Activated CD8-positive, alpha-beta memory T cell treated with anti-CD3 and anti-CD28 coated beads, Interleukin-2, amount 10 ng/mL, durations not matched to agents 7 days and 5 days (primary cell): ENCODE measurements at places on chromosomes 1 and 21. TPM values are rescaled to one million over a fixed set of nuclear protein-coding genes. Genes with fewer than 3 reads are reported as not detected.

GRCh38 chr1:89356658-89357400 is 7.0 kb upstream of the GBP6 start:
- peak overlapping the region; percentile 71 for H3K27ac ChIP-seq
- no peak for DNase-seq
- H3K4me3 ChIP-seq, result no peak overlapping the region
- peaks cover 53% of the 10 kb centered on the region for H3K4me1 ChIP-seq
- no peaks in the 10 kb centered on the region for H3K27me3 ChIP-seq

DNA sequence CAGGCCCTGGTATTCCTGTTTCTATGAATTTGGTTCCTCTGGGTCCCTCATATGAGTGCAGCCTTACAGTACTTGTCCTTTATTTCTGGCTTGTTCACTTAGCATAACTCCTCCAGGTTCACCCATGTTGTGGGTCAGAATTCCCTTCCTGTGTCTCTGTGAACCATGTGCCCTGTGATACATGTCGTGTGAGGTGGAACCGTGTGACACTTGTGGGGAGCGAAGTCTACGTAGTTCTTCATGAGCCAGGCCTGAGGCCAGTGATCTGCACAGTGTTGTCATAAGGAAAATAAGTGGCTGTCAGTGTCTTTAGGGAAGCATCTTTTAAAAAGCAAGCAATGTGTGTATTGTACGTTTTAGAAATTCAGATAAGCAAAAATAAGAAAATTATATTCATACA is 122.8 kb downstream of the GALNT2 start:
- no peaks in the 10 kb centered on the region for H3K27me3 ChIP-seq
- no peak overlapping the region for H3K27ac ChIP-seq
- peaks cover 41% of the 10 kb centered on the region for H3K4me1 ChIP-seq

- H3K27ac ChIP-seq, result no peak overlapping the region
- H3K27me3 ChIP-seq, result no peaks in the 10 kb centered on the region
- H3K4me1 ChIP-seq, result no peaks in the 10 kb centered on the region
- H3K36me3 ChIP-seq, result peaks cover 5% of the 10 kb centered on the region
- H3K4me3 ChIP-seq, result no peak overlapping the region
- DNase-seq, result no peak
Observed at GRCh38 chr1:51641096-51641495, 24.2 kb downstream of the OSBPL9 start.

- H3K36me3 ChIP-seq, result no peaks in the 10 kb centered on the region
- DNase-seq, result no peak
- H3K4me3 ChIP-seq, result no peak overlapping the region
- H3K4me1 ChIP-seq, result no peaks in the 10 kb centered on the region
- no peak overlapping the region for H3K27ac ChIP-seq
- peaks cover 9% of the 10 kb centered on the region for H3K27me3 ChIP-seq
Observed at GRCh38 chr1:17531682-17532487, 7.6 kb upstream of the ARHGEF10L start.

- no peaks in the 10 kb centered on the region for H3K36me3 ChIP-seq
- H3K4me1 ChIP-seq, result no peaks in the 10 kb centered on the region
- H3K27me3 ChIP-seq, result no peaks in the 10 kb centered on the region
- no peak overlapping the region for H3K27ac ChIP-seq
Observed at GRCh38 chr21:26288026-26288425, 117.5 kb upstream of the APP start.

DNA sequence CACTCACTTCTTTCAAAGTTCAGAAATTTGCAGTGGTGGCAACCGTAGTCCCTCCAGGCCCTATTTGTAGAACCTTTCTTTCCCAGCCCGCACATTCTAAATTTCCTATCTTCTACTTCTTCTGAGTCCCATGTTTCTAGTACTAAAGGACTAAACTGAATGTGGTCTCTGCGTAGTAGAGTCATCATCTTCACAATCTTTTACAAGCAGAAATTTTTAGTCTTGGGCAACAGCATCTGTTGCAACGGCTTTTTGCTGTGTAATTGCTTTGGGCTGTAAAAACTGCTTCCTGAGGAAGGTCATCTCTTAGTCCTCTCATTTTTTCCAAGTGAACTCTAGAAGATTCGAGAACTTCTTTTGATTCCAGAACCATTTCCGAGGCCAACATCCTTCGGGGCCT is 23.9 kb downstream of the VAV3 start:
- no peak for DNase-seq
- H3K4me1 ChIP-seq, result peaks cover 26% of the 10 kb centered on the region
- no peaks in the 10 kb centered on the region for H3K36me3 ChIP-seq
- no peak overlapping the region for H3K27ac ChIP-seq

DNA sequence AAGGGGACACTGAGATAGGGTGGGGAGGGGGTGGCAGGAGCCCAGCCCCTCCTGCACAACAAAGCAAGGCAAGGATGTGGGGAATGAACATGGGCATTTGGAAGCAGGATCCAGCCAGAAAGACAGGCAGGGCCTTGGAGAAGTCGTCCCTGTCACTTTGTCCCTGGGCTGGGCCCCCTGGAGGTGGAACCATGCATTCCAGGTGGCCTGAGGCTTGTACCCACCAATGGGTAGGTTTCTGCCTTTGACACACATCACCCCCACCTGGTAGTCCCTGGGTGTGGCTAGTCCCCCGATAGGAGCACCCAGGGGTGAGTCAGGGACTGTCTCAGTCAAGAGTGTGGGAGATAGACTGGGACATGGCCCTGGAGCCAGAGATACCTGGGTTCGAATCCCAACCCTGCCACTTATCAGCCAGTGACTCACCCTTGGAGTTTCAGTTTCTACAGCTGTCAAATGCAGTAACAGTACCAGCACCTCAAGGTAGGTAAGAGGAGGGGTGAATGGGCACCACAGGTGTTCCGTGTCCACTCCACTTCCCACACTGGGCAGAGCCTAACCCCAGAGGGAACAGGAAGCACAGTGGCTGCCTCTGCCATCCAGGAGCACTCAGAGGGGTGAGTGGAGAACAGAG is 10.0 kb downstream of the PLA2G2D start:
- peaks cover 18% of the 10 kb centered on the region for H3K27me3 ChIP-seq
- H3K4me3 ChIP-seq, result no peak overlapping the region
- no peaks in the 10 kb centered on the region for H3K36me3 ChIP-seq
- no peaks in the 10 kb centered on the region for H3K4me1 ChIP-seq
- no peak overlapping the region for H3K27ac ChIP-seq

DNA sequence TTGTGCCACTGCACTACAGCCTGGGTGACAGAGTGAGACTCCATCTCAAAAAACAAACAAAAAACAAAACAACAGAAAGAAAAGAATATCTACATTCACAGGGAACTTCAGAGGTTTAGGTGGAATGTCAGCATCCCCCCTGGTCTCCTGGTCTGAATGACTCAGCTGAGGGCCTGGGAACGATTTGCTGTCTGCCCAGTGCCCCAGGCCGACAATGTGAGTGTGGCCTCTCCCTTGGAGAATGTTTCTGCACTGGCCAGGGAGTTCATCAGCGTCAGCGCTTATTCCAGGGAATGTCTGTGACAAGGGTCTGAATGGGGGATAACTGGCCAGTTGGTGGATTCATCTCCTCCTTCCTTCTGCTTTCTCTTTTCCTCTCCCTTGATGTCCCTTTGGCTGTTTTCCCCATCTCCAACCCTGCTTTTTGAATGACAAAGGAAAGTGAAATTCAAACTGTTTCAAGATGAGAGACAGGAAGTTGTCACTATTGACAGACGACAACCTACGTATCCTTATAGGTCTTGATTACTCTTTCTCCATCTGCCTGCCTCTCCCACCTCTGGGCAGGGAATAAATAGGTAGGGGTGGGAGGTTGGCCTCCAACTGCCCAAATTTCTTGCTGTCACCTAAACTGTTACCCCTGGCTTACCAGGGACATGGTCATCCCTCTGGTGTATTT is 213.1 kb downstream of the HHAT start:
- H3K27me3 ChIP-seq, result no peaks in the 10 kb centered on the region
- DNase-seq, result no peak
- H3K4me1 ChIP-seq, result peaks cover 5% of the 10 kb centered on the region
- H3K4me3 ChIP-seq, result no peak overlapping the region
- H3K27ac ChIP-seq, result no peak overlapping the region
- peaks cover 1% of the 10 kb centered on the region for H3K36me3 ChIP-seq

DNA sequence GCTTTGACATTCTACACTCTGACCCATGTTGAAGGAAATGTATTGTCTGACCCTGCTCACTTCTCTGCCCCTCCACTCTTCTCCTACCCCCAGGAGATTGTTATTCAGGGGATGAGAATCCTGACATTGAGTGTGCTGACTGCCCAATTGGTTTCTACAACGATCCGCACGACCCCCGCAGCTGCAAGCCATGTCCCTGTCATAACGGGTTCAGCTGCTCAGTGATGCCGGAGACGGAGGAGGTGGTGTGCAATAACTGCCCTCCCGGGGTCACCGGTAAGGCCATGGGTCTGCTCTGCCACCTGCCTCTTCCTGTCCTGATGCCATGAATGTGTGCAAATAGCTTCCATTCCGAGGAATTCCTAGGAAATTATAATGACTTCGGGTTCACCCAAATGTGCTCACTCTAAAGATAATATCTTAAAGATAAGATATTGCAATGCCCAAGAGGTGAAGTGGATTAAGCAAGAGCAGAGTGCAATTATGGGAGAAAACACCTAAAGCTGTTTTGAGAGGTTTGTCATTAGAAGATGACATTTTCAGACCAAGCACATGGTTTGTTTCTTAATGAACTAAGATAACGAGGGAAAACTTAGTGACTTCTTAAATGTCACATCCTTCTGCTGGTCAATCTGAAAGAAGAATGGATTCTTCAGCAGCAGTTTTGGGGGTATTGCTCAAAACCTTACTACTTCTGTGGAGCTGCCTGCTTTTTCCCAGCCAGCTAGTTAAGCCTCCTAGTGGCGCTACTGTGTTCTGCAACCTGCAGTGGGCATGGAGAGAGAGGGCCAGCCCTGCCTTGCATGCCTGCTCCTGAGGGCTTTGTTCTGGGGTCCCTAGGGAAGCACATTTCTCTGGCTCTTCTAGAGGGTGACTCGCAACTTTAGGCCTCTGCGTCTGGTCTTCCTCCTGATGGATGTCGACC is 41.6 kb downstream of the LAMC2 start:
- H3K27me3 ChIP-seq, result peaks cover 2% of the 10 kb centered on the region
- no peak overlapping the region for H3K4me3 ChIP-seq
- H3K36me3 ChIP-seq, result no peaks in the 10 kb centered on the region
- H3K4me1 ChIP-seq, result peaks cover 11% of the 10 kb centered on the region
- H3K27ac ChIP-seq, result no peak overlapping the region

- peaks cover 85% of the 10 kb centered on the region for H3K27me3 ChIP-seq
- peak within 1 kb of the TSS; percentile 67 for H3K4me3 ChIP-seq
- peaks cover 28% of the 10 kb centered on the region for H3K4me1 ChIP-seq
- peak within 1 kb of the TSS; percentile 38 for H3K27ac ChIP-seq
- peaks cover 6% of the 10 kb centered on the region for H3K36me3 ChIP-seq
- peak; percentile 65 for DNase-seq
Observed at GRCh38 chr21:41766883-41767605, at the start of gene RIPK4. Gene RIPK4, minus strand, starts transcription at chr21:41767052. Its CDS starts 11 bp downstream, at chr21:41767041.

OPRD1 gene
- not detected for total RNA-seq

GNAT2 gene
- total RNA-seq, result not detected

SPAG17 gene
- total RNA-seq, result not detected

CLCA1 gene
- not detected for total RNA-seq

LENEP gene
- total RNA-seq, result 1.2 TPM

NR1I3 gene
- total RNA-seq, result not detected
